Substantia nigra (tissue), 51 donors: ENCODE measurements at places on chromosomes 5 and 9.
A peak's percentile ranks its signal among the peaks of the same experiment; 100 is the strongest.

DNA sequence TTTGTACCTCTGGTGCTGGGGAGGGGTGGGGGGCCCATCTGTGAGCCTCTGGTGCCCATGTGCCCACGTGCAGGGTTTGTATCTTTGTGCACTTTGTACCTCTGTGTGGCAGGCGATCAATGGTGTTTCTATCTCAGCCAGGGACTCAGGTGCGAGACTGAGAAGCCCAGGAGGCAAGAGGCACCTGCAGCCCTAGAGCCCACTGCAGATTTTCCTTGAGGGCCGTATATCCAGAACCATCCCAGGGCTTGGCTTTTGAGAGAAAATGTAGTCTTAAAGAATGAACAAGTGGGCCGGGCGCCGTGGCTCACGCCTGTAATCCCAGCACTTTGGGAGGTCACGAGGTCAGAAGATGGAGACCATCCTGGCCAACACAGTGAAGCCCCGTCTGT is 52.2 kb upstream of the KCNMB1 start:
- DNase-seq = no peak

- peak; percentile 33 for DNase-seq
Observed at GRCh38 chr9:69254223-69254622, 70.8 kb upstream of the ENTREP1 start.

GRCh38 chr9:109249615-109250014 is 71.2 kb downstream of the EPB41L4B start:
- DNase-seq = no peak

DNA sequence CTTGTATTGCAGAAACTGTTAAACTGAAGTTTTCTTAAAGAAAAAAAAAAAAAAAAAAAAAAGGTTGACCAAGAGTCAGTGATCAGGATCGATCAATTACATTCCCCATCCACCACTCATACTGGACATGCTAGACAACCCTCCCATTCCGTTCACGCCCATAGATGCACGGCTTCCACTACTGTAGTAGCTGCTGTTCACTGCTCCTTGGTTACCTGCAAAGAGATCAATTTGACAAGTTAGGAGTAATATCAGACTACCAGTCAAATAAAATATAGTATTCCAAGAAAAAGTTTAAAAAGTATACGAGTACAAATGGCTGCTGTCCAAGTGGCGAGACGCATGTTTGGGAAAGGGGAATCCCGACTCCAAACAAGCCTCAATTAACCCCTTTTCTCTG is 8.7 kb downstream of the HNRNPH1 start:
- no peak for DNase-seq

GRCh38 chr5:36198281-36198680 is 43.4 kb downstream of the NADK2 start:
- DNase-seq = no peak

GRCh38 chr5:1548702-1549474 is 25.1 kb upstream of the LPCAT1 start:
- no peak for DNase-seq

DNA sequence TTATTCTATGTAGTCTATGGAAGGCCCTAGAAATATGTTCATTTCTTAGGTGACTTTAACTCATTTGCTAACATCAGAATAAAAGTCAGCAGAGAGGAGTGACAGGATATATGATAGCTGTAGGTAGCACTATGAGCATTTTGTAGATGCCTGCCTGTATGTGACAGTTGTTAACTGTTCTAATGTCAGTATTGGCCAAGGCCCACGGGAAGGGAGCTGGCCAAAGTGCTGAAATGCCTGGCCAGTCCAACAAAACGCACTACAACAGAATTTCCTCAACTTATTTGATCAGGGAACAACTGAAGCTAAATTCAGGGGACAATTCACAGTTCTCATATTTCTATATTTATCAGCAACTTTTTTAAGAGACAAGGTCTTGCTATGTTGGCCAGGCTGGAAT is 20.8 kb downstream of the SV2C start:
- no peak for DNase-seq

DNA sequence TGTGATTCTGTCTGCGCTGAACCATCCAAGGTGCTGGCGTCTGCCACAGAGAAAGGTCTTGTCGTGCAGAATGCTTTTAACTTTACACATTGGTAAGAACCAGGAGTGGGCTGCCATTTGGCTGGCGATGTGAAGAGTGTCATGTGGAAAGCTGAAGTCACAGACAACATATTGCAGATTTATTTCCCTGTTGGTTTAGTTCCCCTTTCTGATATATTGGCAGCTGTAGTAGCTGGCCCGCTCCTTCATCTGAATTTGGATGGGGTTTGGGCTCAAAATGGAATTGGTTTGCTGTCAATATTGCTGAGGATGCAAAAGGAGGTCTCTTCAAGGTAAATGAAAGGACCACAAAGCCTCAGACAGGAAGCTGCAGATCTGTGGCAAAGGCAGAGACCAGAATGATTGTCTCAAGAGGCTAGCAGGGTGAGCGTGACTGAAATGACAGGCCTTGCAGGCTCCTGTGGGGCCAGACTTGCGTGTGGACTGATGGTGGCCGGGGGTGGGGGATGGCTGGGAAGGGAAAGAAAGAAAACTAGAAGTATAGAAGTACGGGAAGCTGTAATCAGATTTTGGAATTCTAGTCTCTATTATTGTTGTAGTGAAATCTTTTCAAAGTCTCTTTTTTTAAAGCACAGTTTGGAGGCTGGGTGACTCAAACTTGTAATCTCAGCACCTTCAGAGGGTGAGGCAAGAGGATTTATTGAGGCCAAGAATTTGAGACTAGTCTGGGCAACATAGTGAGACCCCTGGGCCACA is 25.1 kb upstream of the CD180 start:
- no peak for DNase-seq

GRCh38 chr5:69334793-69335268 is 2.2 kb upstream of the CCDC125 start:
- DNase-seq = peak; percentile 74

- DNase-seq = no peak
Observed at GRCh38 chr5:116576053-116576713, 1.6 kb upstream of the SEMA6A start.

DNA sequence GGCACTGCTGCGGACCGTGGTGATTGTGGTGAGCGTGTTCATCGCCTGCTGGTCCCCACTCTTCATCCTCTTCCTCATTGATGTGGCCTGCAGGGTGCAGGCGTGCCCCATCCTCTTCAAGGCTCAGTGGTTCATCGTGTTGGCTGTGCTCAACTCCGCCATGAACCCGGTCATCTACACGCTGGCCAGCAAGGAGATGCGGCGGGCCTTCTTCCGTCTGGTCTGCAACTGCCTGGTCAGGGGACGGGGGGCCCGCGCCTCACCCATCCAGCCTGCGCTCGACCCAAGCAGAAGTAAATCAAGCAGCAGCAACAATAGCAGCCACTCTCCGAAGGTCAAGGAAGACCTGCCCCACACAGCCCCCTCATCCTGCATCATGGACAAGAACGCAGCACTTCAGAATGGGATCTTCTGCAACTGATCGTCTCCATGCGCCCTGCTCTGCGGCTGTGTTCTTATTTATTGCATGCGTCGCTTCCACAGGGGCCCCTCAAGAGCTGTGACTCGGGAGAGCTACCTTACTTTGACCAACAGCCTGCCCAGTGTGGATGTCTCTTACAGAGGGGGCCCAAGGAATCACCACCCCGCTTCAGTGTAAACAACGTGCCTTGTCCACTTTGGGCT is 10.8 kb downstream of the S1PR3 start:
- DNase-seq = no peak

DNA sequence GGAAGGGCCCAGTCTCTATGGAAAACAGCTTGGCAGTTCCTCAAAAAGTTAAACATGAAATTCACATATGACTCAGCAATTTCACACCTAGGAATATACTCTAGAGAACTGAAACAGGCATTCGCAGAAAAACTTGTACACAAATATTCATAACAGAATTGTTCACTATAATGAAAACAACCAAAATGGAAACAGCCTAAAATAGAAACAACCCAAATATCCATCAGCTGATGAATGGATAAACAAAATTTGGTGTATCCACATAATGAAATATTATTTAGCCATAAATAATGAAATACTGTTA is 4.8 kb upstream of the GPR150 start:
- DNase-seq = no peak

DNA sequence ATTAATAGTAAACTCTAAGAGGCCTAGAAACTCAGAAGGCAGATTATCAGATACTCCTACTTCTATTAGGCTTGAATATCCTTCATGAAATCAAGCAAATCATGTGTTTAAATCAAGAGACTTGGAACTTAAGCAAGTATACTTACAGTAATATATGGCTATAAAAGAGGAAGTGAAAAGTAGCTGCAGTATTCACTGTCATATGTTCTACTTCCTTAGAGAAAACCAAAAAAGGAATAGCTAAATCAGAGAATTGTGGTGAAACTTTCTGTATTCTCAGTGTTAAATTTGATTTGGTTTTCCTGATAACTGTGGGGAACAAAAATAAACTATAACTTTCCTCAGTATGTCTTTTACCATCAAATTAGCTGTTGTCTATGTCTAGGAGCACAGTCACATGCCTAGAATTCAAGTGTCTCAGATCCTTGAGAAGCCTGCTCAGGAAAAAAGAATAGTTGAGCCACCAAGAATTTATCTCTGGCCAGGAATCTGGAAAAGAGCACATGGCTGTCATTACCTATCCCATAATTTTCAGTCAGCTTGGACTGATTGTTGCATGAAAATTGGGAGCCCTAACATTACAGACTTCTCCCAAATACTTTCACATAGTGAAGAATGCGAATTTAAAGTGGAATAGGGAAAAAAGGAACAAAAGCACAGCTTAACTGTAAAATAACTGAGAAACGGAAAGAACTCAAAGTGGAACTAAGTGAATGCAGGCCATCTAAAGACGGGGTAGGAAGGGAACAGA is 1.7 kb downstream of the FKBP15 start:
- DNase-seq = no peak

- no peak for DNase-seq
Observed at GRCh38 chr5:94027145-94027544, 285.7 kb upstream of the POU5F2 start.

DNA sequence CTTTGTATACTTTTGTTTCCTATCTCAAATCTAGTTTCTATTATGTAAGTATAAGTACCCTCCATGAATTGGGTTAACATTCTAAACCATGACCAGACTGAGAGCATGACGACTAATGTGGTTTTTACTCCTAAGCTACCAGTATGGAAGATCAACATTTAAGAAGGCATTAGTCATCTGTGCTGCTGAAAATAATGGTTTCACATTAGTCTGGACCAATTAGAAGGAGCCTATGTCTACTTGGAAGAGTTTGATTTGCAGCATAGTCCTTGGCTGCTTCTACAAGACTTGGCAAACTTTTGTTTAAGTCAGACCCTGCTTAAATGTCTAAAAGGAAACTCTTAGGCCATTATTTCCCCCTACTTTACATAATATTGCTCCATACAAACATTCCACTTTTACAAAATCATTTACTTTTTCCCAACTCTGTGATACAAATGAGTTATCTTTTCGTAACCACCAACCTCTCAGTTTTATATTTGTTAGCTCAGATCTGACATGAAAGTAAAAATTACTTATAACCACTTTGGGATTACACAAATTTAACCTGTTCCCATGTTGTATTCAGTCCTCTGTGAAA is 186.7 kb downstream of the COMMD10 start:
- no peak for DNase-seq

GRCh38 chr5:53479045-53479589 is 1.3 kb upstream of the FST start:
- no peak for DNase-seq

GRCh38 chr5:26538226-26538625 is 500.2 kb downstream of the CDH9 start:
- no peak for DNase-seq

DNA sequence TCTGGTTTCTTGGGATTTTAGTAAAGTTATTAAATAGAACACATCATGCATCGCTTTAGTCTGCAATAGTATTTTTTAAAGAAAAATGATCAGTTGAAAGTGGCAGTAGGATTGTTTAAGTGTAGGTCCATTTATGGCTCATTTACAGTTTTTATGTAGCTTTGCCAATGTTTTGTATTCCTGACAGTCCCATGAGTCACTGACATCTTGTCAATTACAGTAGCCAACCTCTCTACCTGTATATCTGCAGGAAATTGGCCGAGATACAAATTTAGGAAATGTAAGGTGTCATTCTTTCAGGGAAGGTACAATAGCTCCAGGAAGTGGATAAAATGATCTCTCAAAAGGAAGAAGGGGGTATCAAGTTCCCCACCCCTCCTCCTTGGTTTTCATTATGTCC is 47.7 kb upstream of the MTAP start:
- DNase-seq = no peak

DNA sequence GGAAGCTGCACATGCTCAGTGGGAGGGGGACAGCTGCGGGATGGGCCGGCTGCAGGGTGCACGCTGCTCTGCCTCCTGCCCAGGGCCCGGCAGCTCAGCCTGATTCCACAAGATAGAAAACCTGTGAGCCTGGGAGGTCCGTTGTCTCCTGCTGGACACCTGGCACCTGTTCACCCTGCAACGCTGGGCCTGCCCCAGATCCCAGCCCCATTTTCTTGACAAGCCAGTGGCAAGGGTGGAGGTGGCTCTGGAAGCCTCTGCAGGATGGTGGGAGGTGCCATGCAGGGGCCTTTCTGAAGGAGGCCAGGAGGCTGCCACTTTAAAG is 68.1 kb upstream of the RNF130 start:
- no peak for DNase-seq

DNA sequence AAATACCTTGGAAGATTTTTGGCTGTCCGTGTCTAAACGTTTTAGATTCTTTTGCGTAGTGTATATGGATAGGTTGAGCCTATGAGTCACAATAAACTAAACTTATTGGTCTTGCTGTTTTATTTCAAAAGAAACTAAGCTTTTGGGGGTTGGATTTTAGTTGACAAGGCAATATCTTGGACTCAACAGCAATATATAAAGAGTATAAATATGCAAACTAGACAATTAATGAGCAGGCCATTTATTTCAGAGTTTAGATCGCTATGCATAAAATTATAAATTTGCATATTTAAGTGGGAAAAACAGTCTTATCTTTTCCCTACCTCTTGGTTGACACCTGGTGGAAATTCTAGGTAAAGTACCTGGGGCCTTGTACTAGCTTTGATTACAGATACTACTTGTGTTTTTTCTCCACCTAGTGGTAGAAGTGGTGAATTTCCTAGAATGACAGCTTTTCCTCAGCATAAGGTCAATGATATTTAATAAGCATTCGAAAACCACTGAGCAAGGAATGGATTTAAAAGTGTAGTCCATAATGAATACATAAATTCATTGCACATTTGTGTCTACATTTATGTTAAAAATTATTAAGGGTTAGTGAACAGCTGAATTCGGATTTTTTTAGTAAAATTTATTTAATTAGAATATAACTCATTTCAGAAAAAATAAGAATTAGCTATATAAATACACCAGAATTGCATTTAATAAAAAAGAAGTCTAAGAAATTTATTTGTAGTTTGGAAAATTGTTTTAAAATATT is 1.7 kb upstream of the ARRDC3 start:
- no peak for DNase-seq

- DNase-seq = no peak
Observed at GRCh38 chr9:35105571-35106342, 2.8 kb upstream of the STOML2 start.

GRCh38 chr9:91039125-91039834 is 237.7 kb downstream of the SYK start:
- no peak for DNase-seq
